ENCODE measurements at places on chromosomes 12 and 14.

GRCh38 chr12:46835785-46836184 is 10.0 kb upstream of the SLC38A4 start:
- no peak for DNase-seq

GRCh38 chr14:105168979-105169507 is 467 bp upstream of the JAG2 start:
- peak; percentile 28 for DNase-seq

- DNase-seq = no peak
These were observed 102.1 kb downstream of the TMEM117 start for GRCh38 chr12:43937947-43938346.

DNA sequence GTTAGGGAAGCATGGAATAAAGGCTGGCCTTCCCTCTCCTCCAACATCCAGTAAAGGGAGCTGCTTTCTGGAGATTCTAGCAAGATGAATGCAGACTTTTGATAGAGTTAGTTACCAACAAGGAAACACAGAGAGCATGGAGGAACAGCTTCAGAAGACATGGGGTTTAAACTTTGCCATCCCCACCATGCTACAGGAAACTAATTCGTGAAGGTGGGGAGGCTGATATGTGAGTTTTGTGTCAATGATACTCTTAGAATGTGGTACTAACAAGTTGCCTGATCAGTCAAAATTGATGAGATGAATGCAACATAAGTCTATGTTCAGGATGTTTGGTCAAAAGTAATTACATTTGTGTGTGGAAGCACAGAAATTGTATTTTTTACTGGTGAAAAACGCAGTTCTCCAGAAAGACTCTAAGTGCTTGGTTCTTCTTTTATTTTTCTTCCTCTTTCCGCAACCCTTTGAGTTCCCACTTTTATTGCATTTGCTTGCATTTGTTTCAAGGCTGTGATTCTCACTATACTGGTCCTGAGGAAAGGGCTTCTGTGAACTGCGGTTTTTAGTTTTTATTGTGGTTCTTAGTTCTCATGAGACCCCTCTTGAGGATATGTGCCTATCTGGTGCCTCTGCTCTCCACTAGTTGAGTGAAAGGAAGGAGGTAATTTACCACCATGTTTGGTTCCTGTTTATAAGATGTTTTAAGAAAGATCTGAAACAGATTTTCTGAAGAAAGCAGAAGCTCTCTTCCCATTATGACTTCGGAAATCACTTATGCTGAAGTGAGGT is at the start of gene CLEC4A:
CLEC4A (plus strand) TSS at position 494 of the 789 bp plus-strand sequence; CDS start at position 756, 262 bp downstream.
- DNase-seq = no peak

GRCh38 chr12:85277900-85278597 is 2.0 kb upstream of the ALX1 start:
- DNase-seq = no peak

GRCh38 chr14:102953100-102953499 is 30.6 kb downstream of the AMN start:
- no peak for DNase-seq

DNA sequence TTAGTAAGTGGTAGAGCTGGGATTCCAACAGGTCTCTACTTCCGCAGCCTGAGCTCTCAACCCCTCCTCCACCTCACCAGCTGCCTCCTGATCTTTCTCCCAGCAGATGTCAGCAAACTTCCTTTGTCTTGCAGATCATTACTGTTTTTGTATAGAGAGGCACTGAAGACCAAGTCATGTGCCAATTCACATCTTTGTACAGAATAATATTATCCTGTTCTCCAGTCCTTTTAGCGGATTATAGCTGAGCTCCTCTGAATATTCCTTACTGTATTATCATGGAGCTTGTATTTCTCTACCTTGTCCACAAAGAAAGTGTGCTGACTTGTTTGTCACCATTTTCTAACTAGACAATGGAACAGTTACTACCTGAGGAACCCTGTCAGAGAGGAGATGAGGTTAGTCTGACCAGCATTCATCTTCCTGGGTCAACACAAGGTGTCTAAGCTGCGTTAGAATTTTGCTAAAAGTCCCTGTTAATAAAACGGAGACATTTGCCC is 142.3 kb upstream of the ARHGAP5 start:
- DNase-seq = no peak

- no peak for DNase-seq
These were observed 69.3 kb downstream of the ETV6 start for GRCh38 chr12:11718768-11719253.

- no peak for DNase-seq
These were observed 106.7 kb downstream of the PPM1A start for GRCh38 chr14:60355768-60356167.

DNA sequence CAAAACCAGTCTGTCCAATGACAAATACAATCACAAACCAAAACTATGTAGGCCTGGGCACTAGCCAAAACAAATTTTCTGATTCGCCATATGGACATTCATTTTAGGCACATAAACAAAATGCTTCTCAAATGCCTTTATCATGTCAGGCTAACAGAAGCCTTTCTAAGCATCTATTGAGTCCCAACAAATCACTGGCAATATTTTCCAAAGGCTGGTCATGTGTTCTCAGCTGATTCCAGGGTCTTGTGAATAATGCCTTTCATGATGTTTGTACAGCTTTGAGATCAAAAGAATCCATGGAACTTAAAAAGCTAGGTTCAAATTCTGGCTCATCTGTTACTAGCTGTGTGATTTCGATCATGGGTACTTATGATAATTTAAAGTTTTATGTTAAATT is 16.1 kb downstream of the FSCB start:
- no peak for DNase-seq

DNA sequence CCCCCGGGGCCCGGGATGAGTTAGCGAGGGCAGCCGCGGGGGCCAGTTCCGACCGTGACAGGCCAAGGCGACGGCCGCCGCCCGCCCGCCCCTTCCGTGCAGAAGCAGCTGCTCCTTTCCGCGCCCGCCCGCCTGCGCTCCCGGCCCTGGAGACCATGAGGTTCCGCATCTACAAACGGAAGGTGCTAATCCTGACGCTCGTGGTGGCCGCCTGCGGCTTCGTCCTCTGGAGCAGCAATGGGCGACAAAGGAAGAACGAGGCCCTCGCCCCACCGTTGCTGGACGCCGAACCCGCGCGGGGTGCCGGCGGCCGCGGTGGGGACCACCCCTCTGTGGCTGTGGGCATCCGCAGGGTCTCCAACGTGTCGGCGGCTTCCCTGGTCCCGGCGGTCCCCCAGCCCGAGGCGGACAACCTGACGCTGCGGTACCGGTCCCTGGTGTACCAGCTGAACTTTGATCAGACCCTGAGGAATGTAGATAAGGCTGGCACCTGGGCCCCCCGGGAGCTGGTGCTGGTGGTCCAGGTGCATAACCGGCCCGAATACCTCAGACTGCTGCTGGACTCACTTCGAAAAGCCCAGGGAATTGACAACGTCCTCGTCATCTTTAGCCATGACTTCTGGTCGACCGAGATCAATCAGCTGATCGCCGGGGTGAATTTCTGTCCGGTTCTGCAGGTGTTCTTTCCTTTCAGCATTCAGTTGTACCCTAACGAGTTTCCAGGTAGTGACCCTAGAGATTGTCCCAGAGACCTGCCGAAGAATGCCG is 699 bp downstream of the MGAT2 start:
- DNase-seq = peak; percentile 57

DNA sequence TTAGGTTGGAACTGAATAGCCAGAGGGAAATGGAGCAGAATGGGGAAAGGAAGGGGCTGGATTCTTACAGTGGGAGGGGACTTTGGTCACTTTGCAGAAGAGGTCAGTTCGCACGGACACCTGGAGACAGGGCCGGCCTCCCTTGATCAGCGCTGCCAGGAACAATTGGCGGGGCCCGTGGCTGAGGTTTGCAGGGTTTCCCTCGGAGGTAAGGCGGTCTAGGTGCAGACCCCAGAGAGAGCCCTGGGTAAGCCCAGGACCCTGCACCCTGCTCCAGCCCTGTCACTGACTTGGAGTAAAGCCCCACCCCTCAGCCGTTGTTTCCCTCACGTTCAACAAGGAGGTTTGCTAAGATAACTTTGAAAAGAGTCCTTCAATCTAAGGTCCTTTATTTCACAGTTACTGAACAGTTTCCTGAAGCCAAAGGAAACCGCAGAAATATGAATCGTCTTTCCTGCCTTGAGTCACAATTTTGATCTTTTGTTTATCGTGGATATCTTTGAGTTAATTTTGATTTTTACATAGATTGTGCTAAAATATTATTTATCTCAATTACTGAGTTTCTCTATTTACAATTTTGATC is 231.4 kb upstream of the RTL1 start:
- DNase-seq = no peak

DNA sequence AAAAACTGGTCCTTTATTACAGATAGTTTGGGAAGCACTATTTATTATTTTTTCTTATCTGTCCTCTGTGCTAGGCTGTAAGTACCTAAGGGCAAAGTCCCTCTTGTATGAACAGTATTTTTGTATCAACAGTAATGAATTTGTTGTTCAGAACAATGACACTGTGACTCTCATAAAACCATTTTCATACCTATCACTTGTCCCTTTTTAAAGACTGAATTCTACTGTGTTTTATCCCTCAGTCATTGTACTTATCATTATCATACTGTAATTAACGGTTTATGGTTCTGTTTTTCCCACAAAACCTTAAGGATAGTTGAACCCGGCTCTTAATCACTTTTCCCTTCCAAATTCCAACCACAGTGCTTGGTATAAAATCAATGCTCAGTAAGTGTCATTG is 69.4 kb downstream of the SRGAP1 start:
- DNase-seq = no peak

DNA sequence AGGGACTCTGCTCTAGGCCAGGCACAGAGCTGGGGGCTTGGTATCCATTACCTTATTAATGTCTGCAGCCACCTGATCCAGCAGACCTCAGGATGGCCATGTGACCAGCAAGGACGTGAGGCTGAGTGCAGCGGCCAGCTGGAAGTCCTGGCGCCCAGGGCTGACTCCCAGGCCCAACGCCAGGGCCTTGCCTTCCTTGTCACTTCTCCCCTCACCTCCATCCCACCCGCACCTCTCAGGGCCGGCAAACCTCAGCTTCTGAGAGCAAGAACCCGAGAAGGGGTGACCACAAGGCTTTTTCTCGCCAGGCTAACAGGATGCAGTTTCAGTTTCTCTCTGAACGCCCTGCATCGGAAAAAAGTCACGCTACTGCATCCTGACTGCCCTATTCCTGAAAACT is 15.4 kb downstream of the RAB35 start:
- DNase-seq = no peak

DNA sequence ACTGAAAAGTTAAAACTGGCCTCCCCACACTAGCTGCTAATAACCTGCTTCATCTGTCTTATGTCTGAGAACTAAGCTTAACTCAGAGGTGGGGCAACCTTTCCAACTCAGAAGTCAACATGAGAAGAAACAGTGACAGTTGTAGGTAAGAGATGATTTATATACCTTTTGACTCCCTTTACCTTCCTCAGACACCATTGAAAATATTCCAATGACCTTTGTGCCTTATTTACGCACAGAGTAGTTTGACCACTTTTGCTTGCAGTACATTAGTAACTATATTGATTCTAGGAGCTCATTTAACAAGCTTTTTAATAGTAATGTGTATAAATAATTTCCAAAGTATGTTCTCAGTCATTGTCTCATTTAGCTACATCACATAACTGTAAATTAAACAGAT is 77.6 kb downstream of the ALX1 start:
- no peak for DNase-seq

GRCh38 chr12:48160807-48161206 is 3.5 kb upstream of the ASB8 start:
- no peak for DNase-seq

DNA sequence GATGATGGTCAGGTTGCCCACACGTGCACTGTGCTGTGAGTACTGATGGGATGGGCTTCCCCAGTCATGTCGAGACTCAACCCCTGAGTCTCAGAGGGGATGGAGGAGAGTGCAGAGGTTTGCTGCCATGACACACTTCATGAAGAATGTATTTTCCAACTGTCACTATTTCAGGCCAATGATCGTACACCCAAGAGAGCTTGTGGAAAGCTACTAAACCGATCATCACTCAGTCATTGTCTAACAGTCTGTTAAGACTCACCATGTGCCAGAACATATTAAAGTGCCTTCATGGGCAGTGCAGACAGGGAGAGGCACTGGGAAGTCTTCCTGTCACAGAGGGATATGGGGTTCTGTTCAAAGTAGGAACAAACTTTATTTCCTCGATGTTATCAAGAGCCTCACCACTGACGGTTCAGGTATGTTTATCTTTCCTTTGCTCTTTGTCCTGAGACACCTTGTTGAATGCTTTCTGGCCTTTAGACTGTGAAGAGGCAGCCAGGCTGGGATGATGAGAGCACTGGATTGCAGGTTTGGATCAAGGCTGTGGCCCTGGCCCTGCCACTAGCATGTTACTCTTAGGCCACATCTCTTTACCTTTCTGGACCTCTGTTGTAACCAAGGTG is 41.6 kb upstream of the NTF3 start:
- no peak for DNase-seq

DNA sequence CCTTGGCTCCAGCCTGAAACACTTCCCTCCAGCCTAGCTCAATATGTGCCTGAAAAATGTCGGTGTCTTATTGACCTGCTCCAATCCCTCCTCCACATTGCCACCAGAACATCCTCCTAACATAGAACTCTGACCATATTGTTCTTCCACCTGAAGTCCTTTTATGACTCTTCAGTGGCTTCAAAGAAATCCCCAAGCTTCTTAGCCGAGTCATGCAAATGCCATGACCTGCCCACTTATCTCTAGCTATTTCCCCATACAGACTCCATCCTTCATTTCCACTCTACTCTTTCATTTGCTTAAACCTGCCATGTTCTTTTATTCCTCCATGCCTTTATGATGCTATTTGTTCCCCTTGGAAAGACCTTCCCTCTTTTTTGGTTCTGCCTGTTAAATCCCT is 568.6 kb downstream of the ETNK1 start:
- DNase-seq = no peak

GRCh38 chr12:9813821-9814798 is 13.2 kb upstream of the KLRF1 start:
- DNase-seq = peak; percentile 93

GRCh38 chr14:64707661-64708060 is 3.4 kb downstream of the PLEKHG3 start:
- DNase-seq = no peak

- no peak for DNase-seq
These were observed 8.5 kb upstream of the FKBP11 start for GRCh38 chr12:48933664-48934311.

DNA sequence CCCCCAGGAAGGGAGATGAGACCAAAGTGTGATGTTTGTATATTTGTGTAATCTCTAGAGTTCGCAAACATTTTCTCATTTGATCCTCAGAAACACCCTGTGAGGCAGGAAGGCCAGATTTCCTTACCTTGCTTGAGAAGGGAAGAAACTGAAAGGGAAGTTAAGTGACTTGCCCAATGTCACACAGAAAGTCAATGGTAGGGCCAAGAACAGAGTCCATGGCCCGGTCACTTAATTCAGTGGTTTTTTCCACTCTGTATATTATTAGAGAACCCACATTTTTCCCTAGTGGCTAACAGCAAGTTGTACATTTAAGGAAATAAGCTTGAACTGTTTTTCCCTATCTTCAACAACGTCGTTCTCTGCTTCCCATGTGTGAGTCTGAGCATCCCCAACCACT is 25.6 kb upstream of the CHPT1 start:
- no peak for DNase-seq

DNA sequence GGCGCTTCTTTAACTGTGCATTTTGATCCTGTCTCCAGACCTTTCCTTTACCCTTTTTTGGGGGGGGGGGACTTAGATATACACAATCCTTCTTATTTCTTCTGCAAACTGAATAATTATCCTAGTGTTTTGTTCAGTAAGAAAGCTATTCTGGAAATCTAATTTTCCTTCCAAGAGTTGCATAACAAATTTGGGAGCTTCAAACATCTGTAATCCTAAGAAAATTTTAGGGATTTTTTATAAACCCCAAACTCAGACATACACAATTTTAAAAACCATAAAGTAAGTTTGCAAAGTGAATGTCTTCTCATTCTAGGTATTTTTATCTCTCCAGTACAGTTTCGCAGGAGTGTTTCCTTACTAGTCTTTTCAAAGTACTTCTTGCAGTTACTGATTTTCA is 182.7 kb upstream of the E2F7 start:
- DNase-seq = no peak

Measured in activated CD4-positive, alpha-beta T cell treated with anti-CD3 and anti-CD28 coated beads, Interleukin-2, Interleukin-4, amounts not matched to agents 100 ng/mL and 50 ng/mL, durations not matched to agents 16 hours and 8 hours (primary cell).